T-cell (primary cell): ENCODE measurements at places on chromosomes 5 and 9.

DNA sequence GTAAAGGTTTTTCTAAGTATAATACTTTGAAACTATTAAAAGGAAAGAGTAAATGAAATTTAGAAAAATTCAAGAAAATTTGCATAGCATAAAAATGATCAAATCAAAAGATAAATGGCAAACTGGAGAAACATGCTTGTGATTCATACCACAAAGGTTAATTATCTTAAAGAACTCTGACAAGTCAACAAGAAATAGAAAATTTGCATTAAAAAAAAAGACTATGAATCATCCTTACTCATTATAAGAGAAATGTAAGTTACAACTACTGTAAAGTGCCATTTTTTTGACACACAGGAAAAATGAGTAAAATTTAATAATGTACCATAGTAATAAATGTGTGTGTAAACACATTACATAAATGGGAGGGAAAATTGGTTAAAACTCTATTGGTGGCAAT is 624.4 kb upstream of the C9orf72 start:
- DNase-seq, result no peak

DNA sequence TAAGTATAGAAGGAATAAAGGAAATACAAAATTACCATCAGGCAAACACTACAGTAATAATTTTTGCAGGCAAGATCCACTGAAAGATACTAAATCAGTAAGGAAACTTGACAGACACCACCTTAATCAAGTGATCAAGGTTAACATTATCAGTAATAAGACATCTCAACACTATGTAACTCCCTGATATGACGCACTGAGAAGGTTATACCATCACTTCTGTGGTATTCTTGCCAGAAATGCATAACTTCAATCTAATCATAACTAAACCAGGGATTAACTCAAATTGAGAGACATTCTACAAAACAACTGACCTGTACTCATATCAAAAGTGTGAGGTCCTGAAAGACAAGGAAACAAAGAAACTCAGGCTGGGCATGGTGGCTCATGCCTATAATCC is 52.5 kb upstream of the GABRP start:
- DNase-seq, result no peak

DNA sequence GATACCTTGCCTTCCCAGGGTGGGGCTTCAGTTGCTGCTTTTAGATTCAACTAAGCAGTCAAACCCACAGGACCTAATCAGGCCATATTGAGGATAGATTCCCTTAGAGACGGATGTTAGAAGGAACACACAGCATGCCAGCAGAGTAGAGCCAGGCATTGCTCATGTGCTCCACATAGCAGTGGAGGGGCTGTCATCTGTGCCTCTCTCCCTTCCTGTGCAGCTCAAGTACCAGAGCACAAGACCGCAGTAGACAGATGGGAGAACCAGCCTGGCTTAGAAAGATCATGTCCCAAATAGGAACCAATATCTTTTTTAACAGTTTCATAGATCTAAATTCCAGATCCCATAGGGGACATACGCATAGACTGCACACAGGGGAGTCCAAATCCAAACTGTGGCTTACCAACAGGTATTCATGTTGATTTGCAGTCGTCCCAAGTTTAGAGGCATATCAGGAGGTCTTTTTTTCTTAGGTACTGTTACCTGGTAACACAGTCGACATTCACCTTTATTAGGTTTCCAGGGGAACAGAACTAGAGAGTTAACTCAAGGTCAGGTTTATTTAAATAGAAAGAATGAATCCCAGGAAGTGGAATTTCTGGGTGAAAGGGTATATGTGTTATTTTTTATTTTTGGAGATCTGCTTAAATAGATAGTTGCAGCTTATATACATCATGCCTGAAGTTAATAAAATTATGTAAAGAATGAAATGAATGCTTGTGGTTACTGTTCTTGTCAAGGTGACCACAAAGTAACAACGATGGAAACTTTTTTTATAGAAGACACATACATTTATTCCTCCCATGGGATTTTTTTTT is 43.5 kb upstream of the PCAT7 start:
- DNase-seq, result no peak

DNA sequence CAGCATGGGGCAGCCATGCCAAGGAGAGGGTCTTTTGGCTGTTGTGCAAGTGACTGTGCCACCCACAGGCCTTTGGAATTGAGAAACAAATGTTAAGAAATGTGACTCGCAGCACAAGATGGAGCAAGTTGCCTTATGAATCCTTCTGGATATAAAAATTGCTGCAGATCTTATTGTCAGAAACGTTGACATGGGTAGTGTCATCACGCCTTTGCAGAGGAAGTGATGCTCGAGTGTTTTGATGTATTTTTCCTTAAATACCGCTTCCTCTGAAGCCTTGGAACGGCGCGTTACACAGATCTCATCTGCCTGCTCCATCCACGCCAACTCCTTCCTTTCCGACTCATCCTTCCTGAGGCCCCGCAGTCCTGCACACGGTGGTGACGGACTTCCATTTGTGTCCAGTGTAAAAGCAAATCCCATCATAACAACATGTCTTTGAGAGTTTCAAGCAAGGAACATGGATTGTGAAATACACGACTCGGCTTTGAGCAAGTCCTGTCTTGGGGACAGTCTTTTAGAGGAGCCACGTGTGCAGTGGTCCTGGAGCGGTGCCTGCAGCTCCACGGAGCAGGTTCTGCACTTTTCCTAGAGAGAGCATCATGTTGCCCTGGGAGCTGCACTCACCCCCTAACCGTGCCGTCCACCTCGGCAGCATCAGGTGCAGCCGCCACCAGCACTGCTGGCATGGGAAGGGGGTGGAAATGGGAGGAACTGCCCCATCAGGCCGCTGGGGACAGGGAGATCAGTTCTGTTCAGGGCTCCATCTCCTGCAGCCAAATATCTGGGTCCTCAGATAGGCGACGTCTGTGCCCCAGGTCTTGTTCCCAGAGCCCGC is 15.1 kb downstream of the ROPN1L start:
- no peak for DNase-seq

DNA sequence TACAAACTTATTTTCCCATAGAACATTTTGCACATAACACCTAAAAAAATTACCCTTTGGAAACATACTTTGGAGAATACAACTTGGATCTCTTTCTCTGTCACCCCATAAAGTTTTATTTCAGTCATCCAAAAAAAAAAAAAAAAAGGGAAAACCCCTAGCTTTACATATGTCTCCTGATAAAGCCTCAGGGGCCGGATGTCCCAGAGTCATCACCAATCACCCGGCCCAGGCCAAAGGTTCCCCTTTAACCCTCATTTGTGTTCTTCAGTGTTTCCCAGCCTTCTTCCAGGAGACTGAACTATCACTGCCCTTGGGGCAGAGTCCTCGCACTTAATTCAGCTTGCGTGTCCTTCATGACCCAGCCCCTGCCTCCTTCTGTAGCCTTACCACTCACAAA is 28.8 kb downstream of the ANXA6 start:
- no peak for DNase-seq

DNA sequence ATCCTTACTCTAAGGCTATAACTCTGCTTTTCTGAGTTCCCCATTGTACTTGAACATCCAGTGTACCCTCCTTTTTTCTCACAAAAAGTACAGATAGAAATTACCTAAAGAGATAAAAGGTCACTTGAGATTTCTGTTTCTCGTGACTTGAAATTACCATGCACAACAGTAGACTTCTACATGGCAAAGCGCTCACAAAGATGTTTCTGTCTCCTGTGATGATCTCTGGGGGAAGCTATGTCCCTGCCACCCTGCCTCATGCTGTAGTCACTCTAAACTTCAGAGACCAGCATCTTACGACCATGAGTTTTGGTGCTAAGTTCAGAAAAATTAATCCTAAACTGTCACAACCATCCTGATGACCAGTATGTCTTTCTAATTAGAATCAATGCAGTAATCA is 36.2 kb downstream of the NFIB start:
- no peak for DNase-seq

- DNase-seq, result no peak
These were observed 22.1 kb downstream of the GABRP start for GRCh38 chr5:170805666-170806065.

DNA sequence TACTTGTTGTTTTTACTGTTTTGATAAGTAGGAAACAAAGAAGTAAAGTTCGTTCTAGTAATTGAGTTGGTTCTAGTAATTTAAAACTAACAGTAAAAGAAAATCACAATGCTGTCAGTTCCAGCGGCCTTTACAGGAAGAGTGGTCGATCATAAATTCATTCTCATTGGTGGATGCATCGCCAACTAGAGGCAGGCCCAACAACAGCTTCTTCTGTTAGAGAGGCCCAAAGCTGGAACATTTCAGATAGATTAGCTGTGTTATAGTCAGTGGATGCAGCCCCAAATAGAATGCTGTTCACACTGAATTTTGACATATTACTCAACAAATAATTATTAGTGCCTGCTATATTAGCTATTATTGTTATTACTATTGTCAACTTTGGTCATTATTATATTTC is 80.8 kb downstream of the ARRDC3 start:
- DNase-seq, result no peak

DNA sequence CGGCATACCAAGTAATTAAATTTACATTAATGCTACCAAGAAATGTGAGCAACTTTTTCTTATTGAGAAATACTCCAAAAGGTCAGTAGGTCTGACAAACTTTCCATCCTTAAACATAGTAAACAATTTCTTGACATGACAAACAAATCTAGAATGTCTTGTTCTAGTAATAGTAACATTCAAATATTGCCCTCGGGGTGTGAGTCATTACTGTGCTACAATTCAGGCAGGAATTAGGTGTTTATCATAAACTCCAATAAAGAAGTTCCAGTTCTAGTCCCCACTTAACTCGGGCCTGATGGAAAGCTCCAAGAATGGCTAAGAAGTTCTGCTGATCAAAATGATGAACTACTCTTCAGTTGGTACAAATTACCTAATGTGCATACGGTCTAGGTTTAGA is 235.6 kb upstream of the TUSC1 start:
- DNase-seq, result no peak

GRCh38 chr9:130995086-130996011 is 13.6 kb upstream of the LAMC3 start:
- DNase-seq, result no peak

- DNase-seq, result peak; percentile 49
These were observed 100.7 kb downstream of the SUSD1 start for GRCh38 chr9:112074250-112075008.

DNA sequence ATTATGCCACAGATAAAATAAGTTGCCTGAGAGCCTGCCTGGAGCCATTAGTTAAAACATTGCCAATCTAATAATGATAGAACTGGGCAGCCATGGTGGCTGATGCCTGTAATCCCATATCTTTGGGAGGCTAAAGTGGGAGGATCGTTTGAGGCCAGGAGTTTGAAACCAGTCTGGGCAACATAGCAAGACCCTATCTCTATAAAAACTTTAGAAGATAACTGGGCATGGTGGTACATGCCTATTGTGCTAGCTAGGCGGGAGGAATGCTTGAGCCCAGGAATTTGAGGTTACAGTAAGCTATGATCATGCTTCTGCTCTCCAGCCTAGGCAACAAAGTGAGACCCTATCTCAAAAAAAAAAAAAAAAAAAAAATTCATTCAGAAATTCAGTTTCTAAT is 52.6 kb downstream of the RAI14 start:
- no peak for DNase-seq

GRCh38 chr5:33756491-33756890 is 135.3 kb downstream of the ADAMTS12 start:
- DNase-seq, result no peak

DNA sequence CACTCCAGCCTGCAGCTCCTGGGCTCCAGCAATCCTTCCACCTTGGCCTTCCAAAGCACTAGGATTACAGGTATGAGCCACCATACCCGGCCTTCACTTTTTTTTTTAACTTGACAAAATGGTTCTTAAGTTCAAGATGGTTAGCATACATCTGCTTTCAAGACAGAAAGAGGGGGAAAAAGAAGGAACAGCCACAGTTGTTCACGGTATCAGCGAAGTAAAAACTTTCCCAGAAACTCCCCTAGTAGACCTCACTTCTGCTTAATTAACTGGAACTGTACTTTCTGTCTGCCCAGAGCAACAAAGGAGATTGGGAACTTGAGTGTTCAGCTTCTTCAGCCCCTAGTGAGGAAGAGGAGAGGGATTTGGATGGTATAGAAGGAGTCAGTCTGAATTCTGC is 116.7 kb downstream of the UGCG start:
- no peak for DNase-seq

DNA sequence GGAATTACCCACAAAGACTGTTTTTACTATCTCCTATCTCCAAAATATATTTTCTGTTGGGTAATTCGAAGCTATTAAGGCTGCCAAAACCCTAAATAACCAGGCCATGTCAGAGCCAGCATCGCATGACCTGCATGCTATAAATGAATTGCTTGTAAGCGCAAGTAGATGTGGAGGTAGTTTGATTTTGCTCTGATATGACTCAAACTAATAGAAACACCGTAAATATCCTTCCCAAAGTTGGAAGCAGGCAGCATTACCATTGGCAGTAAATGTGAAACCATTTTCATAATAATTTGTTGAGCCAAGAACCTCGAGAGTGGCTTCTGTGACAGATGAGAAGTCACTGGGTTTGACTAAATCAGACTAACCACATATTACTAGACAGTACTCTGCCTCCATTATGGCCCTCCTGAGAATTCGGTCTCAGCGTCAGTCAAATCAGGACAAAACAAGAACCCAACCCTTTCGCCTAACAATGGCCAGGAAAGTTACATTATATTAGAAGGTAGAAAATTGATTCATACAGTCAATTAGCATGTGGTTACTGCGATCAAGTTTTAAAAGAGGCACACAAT is 289.8 kb downstream of the SPOCK1 start:
- DNase-seq, result no peak

DNA sequence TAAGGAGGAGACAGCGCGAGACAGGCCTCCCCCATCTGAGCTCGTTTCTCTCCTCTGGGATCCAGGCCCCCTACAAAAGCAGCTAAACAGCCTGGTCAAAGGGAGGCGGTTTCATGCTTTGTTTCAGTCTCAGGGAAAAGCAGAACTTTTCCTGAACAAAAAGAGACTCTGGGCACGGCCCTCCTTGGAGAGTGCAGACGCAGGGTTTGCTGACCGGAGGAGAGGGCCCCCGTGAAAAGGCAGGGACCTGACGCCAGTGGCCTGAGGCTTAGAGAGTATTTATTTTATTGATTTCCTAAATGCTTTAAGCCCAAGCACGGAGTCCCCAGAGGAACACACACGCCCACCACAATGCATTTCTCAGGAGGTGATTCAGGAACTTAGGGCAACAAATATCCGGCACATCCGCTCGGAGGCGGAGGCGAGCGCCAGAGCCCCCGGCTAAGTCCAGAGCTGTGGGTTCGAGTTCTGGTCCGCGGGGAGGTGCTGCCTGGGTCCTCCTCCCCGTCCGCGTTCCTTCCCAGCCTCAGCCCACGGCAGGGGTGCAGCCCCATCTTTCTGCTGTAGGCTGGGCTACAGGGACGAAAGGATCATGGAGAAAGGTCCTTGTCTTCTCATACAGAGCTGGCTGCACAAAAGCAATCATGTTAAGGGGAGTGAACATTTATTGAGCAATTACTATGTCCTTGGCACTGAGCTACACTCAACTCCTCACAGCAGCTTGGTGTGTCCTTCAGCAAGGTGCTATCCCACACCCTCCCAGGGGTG is 40.0 kb downstream of the PTGES start:
- no peak for DNase-seq
